Hematopoietic multipotent progenitor cell treated with erythropoietin and hydrocortisone succinate and interleukin-3 and kit ligand, for 6 days (in vitro differentiated cells): ENCODE measurements at places on chromosomes 7 and 10.
A peak's percentile ranks its signal among the peaks of the same experiment; 100 is the strongest.

- DNase-seq: no peak
Observed at GRCh38 chr7:3569643-3570042, 268.6 kb downstream of the SDK1 start.

- DNase-seq: no peak
Observed at GRCh38 chr7:69803699-69804516, 205.6 kb downstream of the AUTS2 start.

DNA sequence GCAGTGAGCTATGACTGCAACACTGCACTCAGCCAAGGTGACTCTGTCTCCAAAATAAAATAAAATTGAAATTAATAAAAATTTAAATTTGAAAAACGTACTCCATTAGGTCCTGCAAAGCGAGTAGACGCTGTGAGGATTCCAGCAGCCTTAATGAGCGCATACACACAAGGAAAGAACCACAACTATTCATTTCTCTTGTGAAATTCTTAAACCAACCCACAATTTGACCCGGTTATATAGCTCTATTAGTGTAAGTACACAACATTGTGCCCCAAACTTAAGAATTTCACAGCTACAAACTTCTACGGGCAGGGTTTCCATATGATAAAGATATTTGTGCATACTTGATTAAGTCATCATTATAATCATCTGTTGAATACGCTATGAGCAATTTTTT is 84.4 kb downstream of the PARD3 start:
- DNase-seq: no peak

DNA sequence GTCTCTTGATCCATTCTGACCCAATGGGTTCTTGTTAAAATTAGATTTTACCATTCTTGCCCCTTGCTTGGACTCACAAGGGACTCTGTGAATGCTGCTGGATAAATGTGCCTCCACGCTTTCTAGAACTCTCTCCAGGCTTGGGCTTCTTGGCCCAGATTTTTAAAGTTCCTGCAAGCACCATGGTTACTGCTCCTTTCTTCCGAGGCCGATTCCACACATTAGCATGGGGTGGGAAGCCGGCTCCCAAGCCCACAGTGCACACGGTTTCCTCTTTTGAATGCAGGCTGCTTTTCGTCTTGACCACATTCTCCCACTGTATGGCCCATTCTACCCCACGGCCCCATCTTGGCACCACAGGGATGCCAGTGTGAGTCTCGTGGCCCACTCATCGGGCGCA is 174.3 kb upstream of the PITRM1 start:
- DNase-seq: no peak

- no peak for DNase-seq
Observed at GRCh38 chr7:71972534-71972933, 439.6 kb downstream of the CALN1 start.

- peak; percentile 95 for DNase-seq
Observed at GRCh38 chr7:7099584-7100014, 82.7 kb upstream of the C1GALT1 start.

- DNase-seq: no peak
Observed at GRCh38 chr7:135815033-135815432, 66.4 kb upstream of the FAM180A start.

DNA sequence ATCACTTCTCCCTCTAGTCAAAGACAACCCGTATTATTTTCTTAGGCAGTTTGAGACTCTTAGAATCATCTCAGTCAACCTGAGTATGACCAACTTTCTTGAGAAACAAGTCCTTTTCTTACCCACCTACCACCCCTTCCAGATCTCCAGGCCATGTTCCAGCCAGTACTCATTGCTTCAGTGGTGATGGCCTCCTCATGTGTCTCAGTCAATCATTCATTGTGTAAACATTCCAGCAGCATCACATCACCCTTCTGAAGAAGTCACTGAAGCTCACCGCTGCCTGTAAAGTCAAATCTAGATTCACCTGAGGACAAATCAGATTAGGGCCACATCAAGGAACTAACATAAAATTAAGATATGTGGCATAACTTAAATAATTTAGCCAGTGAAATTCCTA is 467.2 kb upstream of the NRP1 start:
- DNase-seq: no peak

GRCh38 chr7:51619880-51620279 is 303.3 kb upstream of the COBL start:
- no peak for DNase-seq

DNA sequence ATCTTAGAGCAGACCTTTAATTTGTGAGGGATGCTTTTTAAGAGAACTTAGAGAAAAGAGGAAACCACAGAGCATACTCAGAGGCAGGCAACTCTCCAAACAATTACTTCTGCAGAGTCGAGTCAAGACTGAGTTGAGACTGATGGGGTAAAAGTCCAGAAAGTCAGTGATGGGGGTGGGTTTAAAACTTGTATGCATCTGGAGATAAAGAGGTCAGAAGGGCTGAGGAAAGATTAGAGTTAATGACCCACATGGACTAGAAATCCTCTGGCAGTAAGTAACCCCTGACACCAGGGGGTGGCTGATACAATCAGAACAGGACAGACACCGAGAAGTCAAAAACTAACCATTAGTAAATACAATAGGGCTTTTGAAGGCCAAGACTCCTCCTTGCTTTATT is 42.4 kb upstream of the SEPTIN7 start:
- DNase-seq: peak; percentile 68

GRCh38 chr10:78727728-78728127 is 341.0 kb upstream of the ZMIZ1 start:
- DNase-seq: peak; percentile 40

DNA sequence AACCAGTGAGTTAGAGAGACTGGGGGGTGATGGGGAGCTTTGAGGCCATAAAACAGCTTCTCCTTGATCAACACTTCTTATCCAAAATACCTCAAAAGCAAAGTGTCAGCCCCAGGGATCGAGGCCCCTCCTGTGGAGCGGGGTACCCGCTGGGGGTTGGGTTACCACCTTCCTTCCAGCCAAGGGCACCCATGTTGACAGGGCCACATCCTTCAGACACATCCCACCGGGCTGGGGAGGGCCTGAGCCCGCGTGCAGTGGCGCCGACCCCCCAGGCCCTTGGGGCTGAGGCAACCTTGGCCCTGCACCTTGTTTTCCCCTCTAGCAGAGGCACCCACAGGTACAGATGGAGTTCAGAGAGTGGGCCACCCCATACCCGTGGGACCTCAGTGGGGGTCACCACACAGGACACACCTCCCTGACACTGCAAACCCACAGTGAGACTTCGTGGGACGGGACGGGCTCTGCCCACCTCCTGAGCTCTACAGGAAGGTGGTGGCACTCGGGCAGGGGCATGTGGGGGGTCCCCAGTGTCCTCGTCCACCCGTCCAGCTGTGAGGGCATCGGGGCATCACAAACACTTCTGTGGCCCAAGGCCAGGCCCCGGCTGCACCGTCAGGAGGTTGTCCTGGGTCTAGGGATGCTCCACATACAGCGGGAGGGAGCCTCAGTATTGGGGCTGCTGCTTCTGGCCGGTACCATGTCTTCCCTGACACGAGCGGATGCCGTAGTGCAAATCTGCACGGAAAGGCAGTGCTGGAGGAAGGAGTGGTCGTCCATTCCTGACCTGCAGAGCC is 10.7 kb downstream of the DPYSL4 start:
- DNase-seq: no peak

- DNase-seq: no peak
Observed at GRCh38 chr7:96121752-96122151, 200.1 kb downstream of the SLC25A13 start.

- no peak for DNase-seq
Observed at GRCh38 chr10:90591629-90592028, 266.2 kb downstream of the HTR7 start.

DNA sequence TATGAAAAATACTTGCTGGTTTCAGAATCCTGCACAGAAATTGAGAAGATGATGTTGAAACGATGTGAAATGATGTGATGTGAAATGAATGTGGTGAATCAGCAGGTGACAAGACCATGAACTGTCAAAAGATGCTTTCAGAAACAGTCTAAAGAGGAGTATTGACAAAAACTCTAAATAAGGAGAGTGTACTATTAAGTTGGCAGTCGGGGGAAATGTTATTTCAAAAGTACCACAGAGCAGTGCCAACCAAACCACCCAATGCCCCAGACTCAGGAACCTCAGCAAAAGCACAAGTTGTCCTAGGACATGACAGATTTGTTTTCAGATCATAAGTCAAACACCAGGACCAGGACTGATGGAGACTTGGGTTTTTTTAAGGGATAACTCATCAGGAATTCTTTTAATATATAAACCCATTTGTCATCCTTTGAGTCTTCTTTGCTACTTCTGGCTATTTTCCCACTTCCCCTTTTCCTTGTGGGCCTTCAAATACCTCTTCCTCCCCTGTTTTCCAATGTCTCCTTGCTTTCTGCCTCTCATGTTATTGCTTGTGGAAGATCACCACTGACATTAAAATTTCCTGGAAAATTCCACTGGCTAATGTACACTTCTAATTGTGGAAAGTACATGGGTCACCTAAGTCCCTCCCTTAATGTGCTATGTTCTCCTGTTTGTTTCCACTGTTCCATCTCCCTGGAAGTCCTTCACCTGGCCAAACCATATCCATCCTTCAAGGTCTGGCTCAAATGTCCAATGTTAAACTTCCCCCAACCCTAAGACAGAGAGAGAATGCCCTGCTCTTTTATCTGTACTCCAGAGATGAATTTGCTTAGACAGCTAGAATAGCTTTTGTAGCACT is 10.2 kb upstream of the PPP1R3C start:
- no peak for DNase-seq

DNA sequence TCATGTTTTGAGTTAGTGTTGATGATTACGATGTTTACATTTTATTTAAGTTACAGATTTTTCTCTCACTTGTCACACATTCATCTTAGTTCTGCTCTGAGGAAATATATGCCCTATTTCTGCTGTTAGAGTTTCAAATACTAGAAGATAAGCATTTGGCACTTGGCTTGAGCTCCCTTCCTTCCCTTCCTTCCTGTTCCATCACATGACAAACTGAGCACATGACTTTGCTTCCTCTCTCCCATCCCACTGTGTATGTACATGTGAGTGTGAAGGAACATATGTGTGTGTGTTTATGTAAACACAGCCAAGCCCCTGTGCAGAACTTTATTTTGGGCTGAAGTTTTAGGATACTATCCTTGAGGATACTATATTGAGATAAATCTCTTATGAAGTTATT is 795.9 kb upstream of the IGFBP3 start:
- no peak for DNase-seq
